ENCODE measurements at places on chromosomes 5 and 9.

- no peak for DNase-seq
Measured at GRCh38 chr9:109816490-109816889, 36.5 kb downstream of the PALM2AKAP2 start.

GRCh38 chr5:138275379-138275782, 960 bp upstream of the GFRA3 start:
- no peak for DNase-seq

DNA sequence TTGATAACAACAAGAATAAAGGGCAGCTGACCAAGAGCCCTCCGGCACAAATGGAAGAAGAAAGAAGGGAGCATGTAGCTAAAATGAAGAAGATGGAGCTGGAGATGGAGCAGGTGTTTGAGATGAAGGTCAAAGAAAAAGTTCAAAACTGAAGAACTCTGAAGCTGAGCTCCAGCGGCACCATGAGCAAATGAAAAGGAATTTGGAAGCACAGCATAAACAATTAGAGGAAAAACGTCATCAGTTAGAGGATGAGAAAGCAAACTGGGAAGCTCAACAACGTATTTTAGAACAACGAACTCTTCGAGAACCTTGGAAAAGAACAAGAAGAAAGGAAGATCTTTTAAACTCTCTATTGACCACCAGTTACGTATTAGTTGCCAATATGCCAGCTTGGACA, 100.9 kb downstream of the GABBR2 start:
- DNase-seq: no peak

GRCh38 chr9:36457836-36458429, 57.9 kb upstream of the RNF38 start:
- DNase-seq: no peak

DNA sequence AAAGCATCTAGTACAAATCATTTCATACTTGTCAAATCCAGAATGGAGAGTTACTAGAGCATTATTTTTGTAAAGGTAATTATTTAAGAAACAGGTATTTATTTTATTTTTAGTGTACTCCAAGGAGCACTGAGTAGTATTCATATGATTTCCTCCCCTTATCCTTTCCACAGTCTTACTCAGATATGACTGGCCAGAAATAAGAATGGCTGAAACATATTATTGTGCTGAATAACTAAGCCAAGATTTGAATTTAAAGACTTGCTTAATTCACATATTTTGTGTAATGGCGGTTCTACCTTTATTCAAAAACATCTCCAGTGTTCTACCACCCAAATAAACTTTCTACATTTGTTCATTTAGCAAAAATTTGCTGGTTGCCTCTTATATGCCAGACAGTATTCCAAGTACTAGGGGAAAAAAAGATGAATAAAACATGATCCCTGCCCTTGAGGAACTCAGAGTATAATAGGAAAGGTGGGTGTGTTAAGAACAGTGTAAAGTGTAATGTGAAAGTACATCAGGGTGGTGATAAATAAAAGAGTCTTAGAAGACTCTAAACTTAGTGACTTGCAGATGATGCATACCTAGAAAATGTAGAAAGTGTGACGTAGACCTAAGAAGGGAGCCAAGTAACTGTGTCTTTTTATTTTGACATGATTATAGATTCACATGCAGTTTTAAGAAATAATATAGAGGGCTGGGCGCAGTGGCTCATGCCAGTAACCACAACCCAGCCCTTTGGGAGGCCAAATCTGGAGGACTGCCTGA, 110.4 kb upstream of the GRHPR start:
- no peak for DNase-seq

- no peak for DNase-seq
Measured at GRCh38 chr5:158499892-158500418, 599.8 kb downstream of the EBF1 start.

DNA sequence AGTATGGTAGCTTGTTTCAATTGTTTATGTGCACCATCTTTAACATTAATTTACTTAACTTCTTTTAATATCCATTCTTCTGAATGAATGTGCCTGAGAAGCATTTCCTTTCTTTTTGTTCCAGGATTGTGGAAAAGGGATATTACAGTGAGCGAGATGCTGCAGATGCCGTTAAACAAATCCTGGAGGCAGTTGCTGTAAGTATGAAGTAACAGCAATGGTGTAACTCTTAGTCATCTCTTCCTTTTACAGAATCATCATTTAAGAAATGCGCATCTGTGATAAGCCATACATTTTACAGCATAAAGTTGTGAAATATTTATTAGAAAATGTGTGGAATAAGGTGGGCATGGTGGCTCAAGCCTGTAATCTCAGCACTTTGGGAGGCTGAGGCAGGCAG, 117.7 kb downstream of the STARD4 start:
- DNase-seq: no peak

DNA sequence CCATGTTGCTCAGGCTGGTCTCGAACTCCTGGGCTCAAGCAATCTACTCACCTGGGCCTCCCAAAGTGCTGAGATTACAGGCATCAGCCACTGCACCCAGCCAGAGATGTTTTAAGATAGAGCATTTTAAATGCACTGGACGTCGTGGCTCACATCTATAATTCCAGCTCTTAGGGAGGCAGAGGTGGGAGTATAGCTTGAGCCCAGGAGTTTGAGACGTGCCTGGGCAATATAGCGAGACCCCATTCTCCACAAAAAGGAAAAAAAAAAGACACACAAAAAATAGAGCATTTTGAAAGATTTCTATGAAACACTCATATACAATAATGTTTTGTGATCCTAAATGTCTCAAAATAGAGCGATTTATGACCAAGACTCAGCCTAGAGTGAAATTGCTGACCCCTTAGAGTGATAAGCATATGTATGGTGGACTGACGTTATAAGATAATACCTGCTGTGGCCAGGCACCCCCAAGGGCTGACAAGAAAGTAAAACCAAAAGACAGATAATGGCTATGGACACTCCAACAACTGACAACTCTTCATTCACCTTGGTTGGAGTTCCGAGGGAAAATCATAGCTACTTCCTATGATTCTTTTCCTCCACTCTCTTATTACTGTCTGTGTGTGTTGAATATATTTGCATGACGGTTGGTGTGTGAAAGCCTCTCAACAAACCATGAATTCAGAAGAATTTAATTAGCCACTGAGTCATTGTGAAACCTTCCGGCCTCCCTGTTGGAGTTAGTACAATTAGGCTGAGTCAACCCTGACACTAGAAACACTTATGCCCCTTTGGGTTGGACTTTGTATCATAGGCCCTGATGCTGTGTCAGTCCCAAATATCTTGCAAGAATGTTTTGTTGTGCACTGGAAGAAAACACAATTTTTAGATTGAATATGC, 526.5 kb upstream of the NUDT12 start:
- DNase-seq: no peak

- no peak for DNase-seq
Measured at GRCh38 chr5:157665467-157666070, 5.8 kb upstream of the C5orf52 start.

GRCh38 chr5:136020383-136021015, 8.3 kb upstream of the TGFBI start:
- DNase-seq: no peak

DNA sequence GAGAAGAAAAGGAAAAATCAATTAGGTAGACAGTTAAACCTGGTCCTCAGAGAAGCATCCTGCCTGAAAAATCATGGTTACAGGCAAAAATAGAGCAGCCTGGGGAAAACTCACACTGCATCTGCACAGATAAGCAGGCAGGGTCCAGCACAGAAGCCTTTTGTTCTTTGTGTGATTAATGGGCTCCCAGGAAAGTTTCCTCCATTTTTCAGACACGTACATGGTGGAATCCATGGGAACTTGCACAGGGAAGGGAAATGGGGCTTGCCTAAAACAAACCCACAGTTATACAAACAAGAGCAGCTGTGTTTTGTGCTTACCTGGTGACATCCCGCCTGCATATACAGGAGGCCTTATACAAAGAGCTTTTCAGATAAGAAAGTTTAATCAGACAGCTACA, 243.9 kb upstream of the ATP10B start:
- DNase-seq: no peak

GRCh38 chr9:137590123-137590468, 216 bp downstream of the ZMYND19 start:
- DNase-seq: no peak

DNA sequence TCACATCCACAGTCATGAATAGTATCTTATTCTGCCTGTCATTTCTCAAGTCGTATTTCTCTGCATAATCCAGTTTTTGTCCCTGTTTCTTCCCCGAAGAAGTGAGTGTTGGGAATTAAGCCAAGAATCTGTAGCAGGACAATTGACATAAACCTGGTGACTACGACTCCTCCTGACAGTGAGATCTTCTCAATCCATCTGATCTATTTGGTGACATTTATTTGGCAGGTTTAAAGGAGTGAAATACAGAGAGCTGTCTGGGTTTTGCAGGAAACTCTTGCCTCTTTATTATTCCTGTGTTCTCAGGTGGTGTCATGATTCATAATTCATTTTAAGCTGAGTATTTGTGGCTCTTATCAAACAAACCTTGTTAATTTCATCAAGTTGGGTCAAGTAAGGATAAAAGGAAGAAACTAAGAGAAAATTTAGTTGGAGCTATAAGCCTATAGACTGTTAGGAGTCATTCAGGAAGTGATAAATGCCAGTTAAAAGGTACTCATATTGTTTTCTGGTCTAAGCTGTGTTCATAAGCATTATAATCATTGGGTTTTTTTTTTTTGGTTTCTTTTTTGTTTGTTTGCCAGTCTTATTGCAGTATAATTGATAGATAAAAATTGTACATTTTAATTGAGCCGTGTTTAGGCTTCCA, 95.9 kb upstream of the PCSK1 start:
- no peak for DNase-seq

GRCh38 chr5:78505860-78506259, 142.7 kb downstream of the LHFPL2 start:
- no peak for DNase-seq

- no peak for DNase-seq
Measured at GRCh38 chr9:14031810-14032209, 282.1 kb downstream of the NFIB start.

Data from DMS79 (cell line).